ENCODE measurements at places on chromosomes 12 and 14. TPM values are rescaled to one million over a fixed set of nuclear protein-coding genes. Genes with fewer than 3 reads are reported as not detected.

Gene SRRM4
- not detected for total RNA-seq

Gene DDX55
- 15.2 TPM for total RNA-seq

Gene CAPRIN2
- 24.3 TPM for total RNA-seq

Gene GUCY2C
- total RNA-seq: not detected

Gene RNASE3
- not detected for total RNA-seq

Gene AP5M1
- 25.1 TPM for total RNA-seq

Gene ACADS
- 12.0 TPM for total RNA-seq

Gene ATG101
- 70.2 TPM for total RNA-seq

Gene DNAJC22
- total RNA-seq: 0.85 TPM

Gene ACOT4
- total RNA-seq: 1.5 TPM

Gene C12orf50
- not detected for total RNA-seq

Gene PRB2
- total RNA-seq: not detected

Gene ESYT1
- 313 TPM for total RNA-seq

Gene TAS2R13
- 0.73 TPM for total RNA-seq

Gene IL31
- not detected for total RNA-seq

Gene GPR84
- not detected for total RNA-seq

Gene PPP1R13B
- total RNA-seq: 8.9 TPM

Gene TMEM119
- total RNA-seq: not detected

Gene TAS2R9
- not detected for total RNA-seq

Gene FGD6
- total RNA-seq: 15.0 TPM
